ENCODE measurements at places on chromosomes 7 and 10.

DNA sequence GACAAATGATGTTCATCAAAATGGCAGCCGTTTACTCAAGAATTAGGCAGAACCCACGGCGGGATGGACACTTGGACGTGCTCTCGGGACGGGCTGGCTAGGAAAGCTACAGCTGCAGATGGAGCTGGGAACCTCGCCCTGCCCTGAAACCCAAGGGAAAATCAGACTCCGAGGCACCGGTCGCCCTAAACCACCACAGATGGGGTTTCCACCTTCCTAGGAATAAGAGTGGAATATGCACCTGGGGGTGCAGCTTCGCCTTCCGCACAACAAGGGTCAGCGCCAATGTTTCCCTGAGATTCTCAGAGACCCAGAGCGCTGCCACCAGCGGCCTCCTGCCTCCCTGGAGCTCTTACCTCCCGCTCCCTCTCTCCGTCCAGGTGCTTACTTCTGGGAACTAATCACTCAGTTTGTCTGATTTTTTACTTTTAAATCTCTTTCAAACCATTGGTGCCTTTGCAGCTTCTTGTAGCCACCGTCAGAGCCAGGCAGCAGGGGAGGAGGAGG, 122.7 kb downstream of the DYNC2I1 start:
- DNase-seq = no peak

DNA sequence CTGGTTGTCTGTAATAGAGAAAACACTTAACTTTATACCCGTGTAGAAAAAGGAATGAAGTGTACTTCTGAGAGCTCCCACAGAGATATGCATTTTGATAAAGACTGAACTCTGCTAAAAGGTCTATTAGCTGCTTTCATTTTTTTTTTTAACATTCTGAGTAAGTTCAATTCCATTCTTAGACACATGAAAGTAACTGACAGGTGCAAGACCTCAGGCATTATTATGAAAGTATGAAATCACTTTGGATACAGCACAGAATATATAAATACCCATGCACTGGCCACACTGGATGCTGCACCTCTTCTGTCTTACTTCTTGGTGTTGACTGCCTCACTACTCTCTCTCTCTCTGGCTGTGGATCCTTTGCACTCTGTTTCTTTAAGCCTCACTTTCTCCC, 46.2 kb downstream of the VWDE start:
- no peak for DNase-seq

DNA sequence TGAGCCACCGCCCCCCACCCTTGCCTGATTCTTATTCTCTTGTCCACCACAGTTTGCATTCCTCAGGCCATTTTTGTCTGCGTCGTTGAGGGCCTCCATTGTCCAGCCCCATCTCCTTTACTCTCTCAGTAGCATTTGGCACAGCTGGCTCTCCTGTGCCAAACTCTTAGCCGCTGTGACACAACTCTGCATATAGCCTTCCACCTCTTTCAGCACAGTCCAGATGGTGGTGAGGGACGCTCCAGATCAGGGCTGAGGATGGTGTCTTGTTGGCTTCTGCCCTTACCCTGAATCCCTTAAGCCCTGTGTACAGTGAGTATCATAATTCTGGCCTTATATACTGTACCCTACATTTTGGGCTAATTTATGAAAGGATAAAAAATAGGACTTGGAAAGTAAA, 45.6 kb downstream of the BMPR1A start:
- DNase-seq = no peak

- DNase-seq = no peak
Observed at GRCh38 chr10:79066411-79067240, 2.1 kb upstream of the ZMIZ1 start.

GRCh38 chr10:82914655-82915136, 1039.7 kb downstream of the NRG3 start:
- DNase-seq = no peak

DNA sequence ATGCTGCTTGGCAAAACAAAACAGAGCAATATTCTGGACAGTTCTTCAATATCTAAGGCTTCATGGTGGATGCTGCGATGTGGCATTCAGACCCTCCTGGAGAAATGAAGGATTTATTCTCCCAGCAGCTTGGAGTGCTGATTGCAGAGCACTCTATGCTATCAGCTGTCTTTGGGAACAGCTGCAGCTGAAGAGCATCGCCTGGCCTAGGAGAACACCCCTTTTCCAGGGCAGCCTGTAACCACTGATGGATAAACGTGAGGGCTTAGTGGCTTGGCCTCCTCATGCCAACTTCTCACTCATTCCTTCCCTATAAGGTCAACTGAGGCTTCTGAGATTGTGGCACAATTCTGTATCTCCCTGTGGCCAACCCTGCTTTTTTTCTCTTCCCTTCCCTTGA, 638.1 kb upstream of the CNTNAP2 start:
- peak; percentile 2 for DNase-seq

DNA sequence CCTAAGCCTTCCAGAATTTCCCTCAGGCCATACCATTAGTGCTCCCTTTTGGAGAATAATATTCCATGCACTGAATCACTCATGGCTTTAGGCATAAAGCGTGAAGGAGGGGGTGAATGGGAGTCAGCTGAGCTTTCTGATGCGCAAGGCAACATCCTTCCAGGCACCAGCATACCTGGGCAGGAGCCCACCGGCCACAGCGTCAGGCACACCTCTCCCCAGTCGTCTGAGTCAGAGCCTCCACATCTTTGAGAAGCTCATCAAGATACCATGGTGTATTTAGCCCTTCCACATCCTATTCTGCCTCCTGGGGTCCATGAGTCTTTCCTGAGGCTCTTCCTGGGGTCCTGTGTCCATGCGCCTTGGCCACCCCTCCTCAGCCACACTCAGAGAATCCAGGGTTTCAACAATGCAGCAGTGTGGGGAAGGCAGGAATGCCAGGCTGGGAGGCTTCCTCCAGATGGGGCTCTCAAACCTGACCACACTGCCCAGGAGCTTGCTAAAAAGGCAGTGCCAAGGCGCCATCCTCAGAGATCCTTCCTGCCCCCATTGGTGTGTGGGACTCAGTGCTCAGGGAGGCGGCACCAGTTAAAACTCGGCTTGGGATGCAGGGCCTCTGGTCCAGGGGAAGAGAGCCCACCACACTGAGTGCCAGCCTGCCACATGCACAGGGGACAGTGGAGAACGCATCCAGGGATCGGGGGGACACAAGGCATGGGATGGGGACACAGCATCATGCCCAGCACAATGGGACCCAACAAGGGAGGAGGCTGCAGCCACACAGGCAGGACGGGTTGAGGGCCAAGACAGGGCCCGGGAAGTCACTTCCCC, 31.6 kb downstream of the RASGEF1A start:
- no peak for DNase-seq

DNA sequence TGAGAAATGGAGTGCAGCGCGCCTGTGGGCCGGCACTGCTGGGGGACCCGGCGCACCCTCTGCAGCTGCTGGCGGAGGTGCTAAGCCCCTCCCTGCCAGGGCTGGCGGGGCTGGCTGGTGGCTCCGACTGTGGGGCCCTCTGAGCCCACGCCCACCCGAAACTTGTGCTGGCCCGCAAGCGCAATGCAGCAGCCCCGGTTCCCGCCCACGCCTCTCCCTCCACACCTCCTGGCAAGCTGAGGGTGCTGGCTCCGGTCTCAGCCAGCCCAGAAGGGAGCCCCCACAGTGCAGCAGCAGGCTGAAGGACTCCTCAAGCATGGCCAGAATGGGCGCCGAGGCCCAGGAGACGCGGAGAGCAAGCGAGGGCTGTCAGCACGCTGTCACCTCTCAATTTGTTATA, 1063.0 kb upstream of the AUTS2 start:
- DNase-seq = no peak

- no peak for DNase-seq
Observed at GRCh38 chr7:157476654-157477549, 140.1 kb downstream of the DNAJB6 start.

- DNase-seq = peak; percentile 39
Observed at GRCh38 chr10:44384601-44385025, 284 bp downstream of the CXCL12 start.

DNA sequence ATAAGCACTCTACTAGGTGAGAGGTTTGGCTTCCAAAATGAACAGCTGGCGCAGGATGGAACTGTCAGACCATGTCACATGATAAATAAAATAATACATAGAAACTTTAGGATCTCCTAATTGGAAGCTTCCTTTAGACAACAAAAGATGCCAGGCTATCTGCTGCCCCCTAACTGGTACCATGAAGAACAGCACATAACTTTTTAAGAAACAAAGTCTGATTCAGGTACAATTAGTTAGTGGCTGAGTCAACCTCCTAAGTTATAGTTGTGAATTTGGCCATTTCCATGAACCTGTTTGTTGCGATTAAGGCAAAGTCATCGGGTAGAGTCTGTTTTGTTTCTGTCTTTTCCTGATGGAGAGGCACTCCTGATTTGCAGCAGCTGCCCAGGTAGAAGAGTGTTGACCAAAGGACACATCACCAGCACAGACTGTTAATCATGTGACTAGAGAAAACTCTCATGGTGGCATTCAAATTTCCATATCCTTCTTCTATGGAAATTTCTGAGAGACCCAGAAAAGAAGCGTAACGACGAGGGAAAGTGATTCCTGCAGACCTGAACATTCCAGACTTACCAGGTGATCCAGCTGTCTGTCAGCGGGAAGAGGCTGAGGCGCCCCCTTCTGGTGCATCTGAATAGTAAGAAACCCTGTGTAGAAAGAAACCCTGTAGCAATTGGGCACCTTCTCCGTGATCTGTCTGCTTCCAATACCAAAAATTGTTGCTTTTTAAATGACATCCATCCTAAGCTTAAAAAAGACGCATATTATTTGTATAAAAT, 8.6 kb upstream of the INHBA start:
- DNase-seq = no peak

DNA sequence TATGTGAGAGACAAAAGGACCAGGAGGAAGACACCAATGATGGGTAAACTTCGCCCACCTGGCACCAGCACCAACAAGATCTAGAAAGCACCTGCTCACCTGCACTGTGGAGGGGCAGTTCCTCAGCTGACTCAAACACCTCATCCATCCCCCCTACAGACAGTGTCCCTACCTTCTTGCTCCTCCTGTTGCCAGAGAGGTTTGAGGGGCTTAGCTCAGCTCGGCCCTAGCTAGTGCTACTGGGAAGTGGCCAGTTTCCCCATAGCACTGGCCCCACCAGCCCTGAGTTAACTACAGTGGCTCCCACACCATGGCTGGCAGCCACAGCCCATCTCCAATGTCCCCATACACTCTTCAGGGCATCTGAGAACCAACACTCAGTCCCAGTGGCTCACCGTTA, 70.8 kb downstream of the GRID1 start:
- no peak for DNase-seq

DNA sequence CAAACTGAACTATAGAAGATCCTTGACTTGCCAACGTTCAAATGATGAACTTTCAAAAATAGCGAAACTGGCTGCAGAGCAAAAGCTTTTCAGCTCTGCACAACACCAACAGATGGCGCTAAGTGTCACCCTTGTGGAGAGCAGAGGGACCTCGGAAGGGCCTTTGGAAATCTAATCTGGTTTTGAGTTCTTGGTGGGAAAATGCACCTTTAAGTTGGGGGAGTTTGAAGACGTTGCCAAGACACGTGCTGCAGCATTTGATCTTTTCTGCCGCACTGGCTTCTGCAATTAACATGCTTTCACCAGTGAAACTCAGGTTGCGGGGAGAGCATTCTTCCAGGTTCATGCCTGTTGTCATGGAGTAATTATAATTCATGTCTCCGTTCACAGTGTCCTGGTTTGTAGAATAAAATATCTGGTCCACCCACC, 26.3 kb upstream of the WDR11 start:
- no peak for DNase-seq

- no peak for DNase-seq
Observed at GRCh38 chr10:75793848-75794247, 362.4 kb downstream of the LRMDA start.

- no peak for DNase-seq
Observed at GRCh38 chr7:18552316-18552916, 56.9 kb downstream of the HDAC9 start.

GRCh38 chr10:49760789-49761188, 1.3 kb downstream of the OGDHL start:
- DNase-seq = no peak

DNA sequence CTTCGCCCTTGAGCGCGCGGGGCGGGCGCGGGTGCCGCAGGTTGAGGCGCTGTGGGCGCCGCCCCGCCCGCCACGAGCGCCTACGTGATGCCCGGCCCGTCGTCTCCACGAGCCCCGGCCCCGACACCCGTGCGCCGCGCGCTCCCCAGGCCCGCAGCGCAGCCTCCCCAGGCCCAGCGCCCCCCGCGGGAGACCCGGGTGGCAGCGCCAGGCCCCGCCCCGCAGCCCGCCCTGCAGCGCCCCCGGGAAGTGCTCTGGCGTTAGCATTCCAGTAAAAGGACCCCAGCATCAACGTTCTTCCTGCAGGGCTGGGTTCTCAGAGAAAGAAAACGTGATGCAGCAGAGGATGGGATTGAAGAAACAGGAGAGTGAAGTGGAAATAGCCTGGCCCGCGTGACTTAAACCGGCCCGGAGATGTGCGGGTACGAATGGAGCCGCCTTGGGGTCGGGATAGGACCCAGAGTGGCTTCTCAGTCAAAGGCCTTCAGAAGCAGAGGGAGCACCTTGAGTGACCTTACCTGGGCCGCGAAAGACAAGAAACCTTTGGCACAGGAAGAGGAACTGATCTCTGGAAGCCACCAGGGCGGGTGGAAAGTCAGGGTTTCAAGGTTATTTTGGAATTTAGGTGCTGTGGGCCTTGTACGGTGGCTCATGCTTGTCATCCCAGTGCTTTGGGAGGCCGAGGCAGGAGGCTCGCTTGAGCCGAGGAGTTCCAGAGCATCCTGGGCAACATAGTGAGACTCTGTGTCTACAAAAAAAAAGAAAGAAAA, 1.8 kb downstream of the PFKP start:
- DNase-seq = no peak

DNA sequence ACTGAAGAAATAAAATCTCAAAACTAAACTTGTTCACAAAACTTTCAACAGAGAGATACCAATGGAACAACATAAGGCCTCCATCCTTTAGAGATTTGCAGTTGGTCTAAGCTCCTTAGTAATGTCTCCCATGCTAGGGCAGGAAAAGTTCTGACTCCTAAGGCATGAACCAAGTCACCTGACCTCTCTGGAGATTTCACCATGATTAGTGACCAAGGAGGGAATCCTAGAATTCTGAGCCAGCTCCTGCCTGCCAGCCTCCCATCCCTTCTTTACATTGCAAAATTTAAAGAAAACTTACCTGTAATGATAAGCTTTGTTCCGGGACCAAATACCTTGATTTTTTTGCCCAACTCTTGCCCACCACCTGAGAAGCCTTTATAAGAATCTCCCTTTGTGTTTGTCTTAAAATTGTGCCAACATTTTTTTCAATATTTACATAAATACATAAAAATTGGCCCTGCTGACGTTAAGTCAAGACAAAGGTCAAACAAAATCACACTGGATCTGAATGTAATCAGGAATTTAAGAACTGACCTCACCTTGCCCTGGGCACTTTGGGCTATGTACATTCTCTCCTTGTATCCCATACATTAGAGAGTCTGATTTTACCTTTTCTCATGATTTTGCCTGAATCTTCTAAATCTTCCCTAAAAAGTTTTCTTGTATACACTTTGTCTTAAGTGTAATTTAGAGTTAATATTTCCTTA, at the start of gene TARP:
TARP (minus strand) TSS at position 351 of the 710 bp plus-strand sequence.
- DNase-seq = no peak

GRCh38 chr10:11179516-11180105, 161.9 kb downstream of the CELF2 start:
- no peak for DNase-seq

All from muscle of arm (tissue), 14 donors.